Eye (tissue), 1 donor: ENCODE measurements at places on chromosomes 16 and 17.

GRCh38 chr16:72199761-72200337, 27.9 kb upstream of the PMFBP1 start:
- DNase-seq, result no peak

DNA sequence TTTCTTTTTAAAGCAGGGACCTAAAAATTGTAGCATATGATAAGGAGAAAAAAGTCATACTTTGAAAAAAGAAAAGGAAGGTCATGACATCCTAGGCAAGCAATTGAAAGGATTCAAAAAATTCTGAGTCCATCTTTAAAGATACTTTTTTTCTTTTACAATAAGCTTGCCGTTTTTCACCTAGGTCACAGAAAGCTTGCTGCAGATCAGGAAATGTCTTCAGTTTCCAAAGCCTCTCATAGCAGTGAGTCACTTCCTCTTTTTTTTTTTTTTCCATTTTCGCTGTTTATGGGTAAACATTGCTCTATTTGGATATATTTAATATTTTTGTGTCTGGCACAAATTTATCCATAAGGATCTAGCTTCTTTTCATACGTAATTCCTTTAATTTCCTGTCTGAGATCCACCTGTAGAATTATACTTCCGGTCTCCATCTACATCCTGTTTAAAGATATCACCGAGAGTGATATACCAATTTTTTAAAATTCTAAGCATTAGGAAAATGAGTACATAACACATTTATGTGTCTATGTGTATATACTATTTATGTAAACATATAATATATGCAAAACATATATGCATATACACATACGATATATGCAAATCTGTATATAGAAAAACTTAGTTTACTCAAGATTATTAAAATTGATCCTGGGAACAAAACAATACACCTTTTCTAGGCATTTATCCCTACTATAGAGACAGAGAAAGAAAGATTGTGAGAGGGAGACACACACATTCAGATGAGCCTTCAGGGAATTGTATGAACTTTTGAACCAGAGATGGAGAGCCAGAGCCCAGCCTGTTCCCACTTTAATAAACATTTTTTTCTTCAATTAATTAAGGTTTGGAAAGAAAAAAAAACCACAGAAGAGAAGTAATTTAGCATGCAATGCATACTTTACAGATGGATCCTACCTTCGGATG, 134.4 kb downstream of the SKAP1 start:
- no peak for DNase-seq

- no peak for DNase-seq
These were observed 41.8 kb upstream of the ARL4D start for GRCh38 chr17:43356999-43357398.

- no peak for DNase-seq
These were observed 126.0 kb upstream of the GOT2 start for GRCh38 chr16:58859958-58860669.

GRCh38 chr17:56373981-56374833, 219.3 kb upstream of the NOG start:
- DNase-seq, result no peak

GRCh38 chr17:77035526-77035925, 105.2 kb upstream of the SEC14L1 start:
- no peak for DNase-seq

DNA sequence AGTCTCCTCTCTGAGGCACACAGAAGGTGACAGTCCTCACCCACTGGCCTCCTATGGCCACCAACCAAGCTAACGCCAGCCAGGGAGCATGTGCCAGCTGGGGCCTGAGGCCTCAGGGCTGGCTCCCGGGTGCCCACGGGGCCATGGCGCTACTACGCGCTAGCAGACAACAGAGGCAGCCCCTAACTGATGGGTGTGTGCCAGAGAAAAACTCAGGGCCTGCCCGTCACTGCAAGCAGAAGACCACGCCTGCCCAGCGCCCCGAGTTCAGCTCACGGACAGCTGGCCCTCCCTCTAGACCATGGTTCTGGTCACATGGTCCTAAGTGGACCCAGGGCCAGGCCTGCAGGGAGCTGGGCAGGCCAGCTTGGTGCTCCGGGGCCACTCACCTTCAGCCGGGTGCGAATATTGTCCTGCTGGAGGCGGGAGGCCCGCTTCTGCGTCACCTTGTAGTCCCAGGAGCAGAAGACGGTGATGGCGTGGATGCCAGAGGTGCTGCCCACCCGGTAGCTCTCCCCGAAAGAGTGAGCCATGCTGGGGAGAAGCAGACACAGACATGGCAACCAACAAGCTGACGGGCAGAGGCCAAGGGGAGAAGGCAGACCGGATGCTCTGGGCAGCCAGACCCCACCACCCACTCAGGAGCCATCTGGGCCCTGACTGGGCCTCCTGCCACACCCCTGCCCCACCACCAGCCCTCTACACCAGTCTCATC, 6.2 kb downstream of the TMC6 start:
- DNase-seq, result no peak

GRCh38 chr16:17062676-17063075, 408.1 kb downstream of the XYLT1 start:
- DNase-seq, result no peak

DNA sequence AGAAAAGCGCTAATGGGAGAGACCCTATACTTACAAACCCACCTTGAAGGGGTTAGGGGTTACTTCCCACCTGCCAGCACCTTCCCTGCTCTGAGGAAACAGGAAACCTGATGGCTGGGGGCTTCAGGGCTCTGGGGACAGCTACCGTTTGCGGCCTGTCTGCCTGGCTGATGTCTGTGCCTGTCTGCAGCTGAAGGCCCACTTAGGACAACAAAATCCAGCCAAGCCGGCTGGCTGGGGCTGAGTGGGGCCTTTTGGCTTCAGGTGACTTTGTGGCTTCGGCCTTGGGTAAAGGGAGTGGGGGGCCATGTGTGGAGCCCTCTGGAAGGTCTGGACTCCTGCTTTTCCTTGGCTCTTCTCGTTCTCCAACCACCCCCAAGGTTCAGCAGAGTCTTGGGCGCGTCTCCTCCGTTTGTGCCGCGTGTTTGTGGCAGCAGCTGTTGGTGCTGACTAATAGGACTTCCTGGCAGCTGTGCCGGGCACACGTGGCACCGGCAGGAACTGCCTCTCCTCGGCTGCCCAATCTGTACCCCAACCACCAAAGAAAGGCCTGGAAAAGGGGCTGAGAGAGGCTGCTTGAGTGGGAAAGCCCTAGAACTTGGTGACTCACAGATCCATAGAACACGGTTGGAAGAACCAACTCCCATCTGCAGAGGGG, 186.7 kb downstream of the MSI2 start:
- no peak for DNase-seq

- no peak for DNase-seq
These were observed 91.7 kb downstream of the PCTP start for GRCh38 chr17:55842405-55843158.

DNA sequence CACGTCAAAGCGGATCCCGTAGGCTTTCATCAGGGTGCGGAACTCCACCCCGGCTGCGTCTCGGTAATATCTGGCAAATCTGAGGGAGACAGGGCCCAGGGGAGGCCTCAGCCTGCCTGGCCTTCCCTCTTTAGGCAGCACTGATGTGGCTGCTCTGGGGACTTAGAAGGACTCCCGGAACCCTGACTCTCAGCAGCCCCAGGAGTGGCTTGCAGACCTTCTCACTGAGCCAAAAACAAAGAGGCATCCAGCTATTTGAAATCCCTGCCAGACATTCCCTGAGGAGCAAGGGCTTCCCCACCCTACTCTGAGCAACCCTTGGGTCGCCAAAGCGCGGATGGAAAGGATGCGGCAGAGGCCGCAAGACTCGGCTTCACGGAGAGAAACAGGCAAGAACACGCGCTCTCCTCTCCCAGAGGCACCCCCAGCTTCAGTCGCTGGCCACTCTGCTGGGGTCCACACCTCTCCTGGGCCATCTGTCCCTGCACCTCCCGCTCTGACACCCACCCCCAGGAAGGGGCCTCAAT, 7.9 kb downstream of the P2RX5 start:
- DNase-seq, result peak; percentile 50

- DNase-seq, result no peak
These were observed 17.6 kb downstream of the CDK5R1 start for GRCh38 chr17:32504166-32504990.

GRCh38 chr17:81837641-81838040, 2.8 kb upstream of the PPP1R27 start:
- peak; percentile 47 for DNase-seq

DNA sequence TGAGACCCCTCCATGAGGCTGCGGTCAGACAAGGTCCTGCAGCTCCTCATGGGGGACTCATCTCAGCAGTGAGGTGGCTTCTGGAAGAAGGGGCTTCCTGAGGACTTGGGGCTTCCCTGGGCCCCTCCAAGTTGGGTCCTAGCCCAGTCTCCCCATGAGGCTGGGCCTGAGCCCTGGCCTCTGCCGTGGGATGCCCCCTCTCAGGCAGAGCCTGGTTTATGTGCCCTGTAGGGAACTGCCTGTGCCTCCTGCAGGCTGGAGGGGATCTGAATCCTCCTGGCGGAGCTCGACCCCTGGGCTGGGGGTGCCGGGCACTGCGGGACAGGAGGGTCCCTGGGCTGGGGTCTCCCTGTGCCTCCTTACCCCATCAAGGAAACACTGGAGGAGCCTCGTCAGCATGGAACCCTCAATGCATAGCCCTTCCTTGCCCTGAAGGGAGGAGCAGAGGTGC, 45.8 kb downstream of the TNFRSF13B start:
- no peak for DNase-seq

- no peak for DNase-seq
These were observed 24.7 kb downstream of the CEP295NL start for GRCh38 chr17:78878261-78878660.

DNA sequence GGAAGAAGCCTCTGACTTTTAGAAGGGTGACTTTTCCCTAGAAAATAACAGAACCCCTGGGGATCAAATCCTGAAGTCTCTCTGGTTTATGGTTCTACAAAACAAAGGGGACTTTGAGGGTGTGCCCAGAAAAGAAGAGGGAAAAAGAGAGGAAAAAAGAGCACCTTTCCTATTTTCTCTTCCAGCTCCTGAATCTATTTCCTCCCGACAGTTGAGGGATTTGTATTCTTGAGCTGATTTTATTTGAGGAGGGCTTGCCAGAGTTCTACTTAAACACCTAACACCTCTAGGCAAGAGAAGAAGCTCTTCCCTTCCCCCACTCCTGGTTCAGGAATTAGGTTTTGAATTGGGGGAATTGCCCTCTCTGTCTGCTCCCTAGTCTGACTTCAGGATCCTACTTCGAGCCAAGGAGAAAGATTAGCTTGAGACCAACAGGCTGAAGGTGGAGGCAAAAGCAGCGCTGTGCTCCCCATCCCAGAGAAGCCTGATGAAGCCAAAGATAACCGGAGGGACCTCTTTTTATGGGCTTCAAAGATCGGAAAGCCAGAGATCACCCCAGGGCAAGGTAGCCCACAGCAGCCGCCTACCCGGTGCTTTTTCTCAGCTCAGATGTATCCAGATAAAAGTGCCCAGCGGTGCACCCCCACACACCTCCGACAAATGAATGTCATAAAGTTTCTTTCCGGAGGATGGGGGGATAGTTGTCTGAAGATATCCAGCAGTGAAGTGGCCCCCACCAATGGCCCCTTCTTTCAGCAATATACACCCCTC, 796 bp downstream of the HOXB3 start:
- no peak for DNase-seq

DNA sequence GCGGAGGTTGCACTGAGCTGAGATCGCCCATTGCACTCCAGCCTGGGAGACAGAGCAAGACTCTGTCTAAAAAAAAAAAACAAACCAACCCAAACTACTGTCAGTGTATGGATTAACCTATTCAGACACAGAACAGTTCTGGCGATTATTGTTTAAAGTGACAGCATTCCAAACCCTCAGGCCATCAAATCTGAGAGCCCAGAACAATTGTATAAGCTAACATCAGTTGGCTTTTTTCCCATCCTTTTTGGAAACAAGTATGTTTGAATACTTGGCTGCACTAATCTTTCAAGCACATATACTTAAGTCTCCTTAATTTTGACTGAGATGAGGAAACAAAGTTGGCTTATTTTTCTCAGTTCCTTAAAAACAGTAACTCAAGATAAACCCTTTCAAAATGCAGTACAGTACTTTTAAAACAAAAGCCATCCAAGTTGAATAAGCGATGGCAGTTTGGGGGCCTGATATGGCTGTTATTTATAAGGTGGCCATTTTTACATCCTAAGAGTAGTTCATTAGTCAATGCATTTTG, 1.4 kb downstream of the ZSWIM7 start:
- DNase-seq, result no peak

DNA sequence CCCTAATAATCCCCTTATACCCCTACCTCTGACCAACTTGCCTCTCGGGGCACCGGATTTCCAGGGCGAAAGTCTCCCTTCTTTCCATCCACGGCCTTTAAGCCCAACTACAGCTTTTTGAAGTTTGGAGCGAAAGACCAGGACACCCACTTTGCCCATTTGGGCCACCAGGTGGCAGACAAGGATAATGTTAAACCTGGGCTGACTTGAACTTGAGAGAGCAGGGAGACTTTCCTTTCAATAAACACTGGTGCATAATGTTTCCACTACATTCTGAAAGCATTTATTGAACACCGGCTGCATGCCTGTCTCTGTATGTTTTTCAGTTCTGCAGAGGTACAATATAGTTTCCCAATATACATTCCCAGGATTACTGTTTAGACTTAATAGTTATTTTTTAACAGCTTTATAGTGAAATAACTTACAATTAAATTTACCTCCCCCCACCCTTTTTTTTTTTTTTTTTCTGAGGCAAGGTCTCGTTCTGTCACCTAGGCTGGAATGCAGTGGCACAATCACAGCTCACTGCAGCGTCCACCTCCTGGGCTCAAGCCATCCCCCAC, 6.9 kb upstream of the CES3 start:
- DNase-seq, result peak; percentile 91

DNA sequence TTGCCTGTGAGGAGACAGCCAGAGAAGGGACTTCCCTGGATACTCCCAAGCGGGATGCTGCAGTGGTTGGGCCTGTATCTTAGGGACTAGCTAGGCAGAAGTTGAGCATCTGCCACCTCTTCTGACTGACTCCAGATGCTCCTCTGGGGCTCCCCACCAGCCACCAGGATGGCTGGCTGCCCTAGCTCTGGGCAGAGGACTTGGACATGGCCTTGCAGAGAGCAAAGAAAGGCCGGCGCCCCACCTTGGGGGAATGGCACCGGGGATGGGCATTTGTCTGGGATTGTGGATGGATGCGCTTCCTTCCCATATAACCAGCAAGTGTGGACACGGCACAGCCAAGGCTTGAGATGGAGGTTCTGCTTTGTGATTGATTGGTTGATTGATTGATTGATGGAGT, 69.0 kb downstream of the OR1D5 start:
- no peak for DNase-seq

GRCh38 chr16:8565498-8565897, 24.8 kb downstream of the TMEM114 start:
- DNase-seq, result peak; percentile 26

GRCh38 chr17:30290696-30291542, 825 bp downstream of the BLMH start:
- peak; percentile 74 for DNase-seq

- peak; percentile 16 for DNase-seq
These were observed 505.4 kb downstream of the TMEM114 start for GRCh38 chr16:8084882-8085281.

DNA sequence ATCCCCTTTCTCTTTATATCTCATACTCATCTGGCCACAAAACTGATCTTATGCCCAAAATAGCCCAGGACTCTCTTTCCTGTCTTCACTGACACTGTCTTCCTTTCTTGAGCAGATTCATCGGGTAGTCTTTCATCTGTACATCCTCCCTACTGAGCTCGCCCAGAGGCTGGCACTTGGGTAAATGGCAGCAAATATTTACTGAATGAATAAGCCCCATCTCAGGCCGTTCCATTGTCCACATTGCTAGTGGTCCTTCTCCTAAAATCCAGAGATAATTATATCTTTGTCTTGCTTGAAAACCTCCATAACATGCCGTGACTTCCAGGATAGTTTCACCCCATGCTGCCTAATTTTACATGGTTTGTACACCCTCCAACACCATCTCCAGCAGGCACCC, 158.1 kb upstream of the SDK2 start:
- DNase-seq, result no peak
